Activated B cell treated with CpG ODN at 0.5 μM for 24 hours (primary cell): ENCODE measurements at places on chromosomes 3 and 15. TPM values are rescaled to one million over a fixed set of nuclear protein-coding genes. Genes with fewer than 3 reads are reported as not detected.
A peak's percentile ranks its signal among the peaks of the same experiment; 100 is the strongest.

- H3K36me3 ChIP-seq = peaks cover 2% of the 10 kb centered on the region
- H3K27me3 ChIP-seq = no peaks in the 10 kb centered on the region
- H3K4me3 ChIP-seq = no peak overlapping the region
- no peak overlapping the region for H3K27ac ChIP-seq
Measured at GRCh38 chr3:125221831-125222230, 9.3 kb upstream of the SLC12A8 start.

DNA sequence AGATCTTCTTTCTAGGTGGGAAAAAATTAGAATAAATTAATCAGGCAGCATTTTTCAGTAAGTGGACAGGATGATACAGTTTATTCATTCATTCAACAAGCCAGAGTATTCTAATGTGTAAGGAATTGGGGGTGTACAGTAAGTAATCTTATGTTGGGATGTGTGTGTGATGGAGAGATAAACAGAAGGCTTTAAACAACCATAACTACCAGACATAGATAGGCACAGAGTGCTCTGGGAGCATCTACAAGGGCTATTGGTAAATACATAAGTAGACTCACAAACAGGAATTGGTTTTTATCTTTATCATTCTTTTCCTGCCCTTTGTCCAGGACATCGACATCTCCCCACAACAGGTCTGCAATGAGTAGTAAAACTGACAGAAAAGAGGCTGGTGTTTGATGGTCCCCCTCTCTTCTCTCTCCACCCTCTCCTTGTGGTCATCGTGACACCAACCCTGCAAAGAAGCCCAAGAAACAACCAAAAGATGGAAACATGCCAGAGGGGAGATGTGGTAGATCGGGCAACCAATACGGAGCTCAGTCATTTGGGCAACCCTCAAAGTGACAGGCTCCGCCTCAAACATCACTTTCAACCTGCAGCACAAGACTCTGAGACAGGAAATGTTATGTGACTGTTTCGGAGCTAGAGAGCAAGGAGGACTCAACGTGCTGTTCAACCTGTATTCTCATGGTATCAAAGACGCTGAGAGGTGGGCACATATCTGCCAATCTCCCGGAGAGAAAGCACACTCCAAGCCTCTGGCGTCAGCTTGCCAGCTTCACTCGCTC is 28.7 kb upstream of the B3GNT5 start:
- H3K36me3 ChIP-seq = no peaks in the 10 kb centered on the region
- no peak overlapping the region for H3K27ac ChIP-seq
- peaks cover 2% of the 10 kb centered on the region for H3K4me1 ChIP-seq
- peaks cover 16% of the 10 kb centered on the region for H3K27me3 ChIP-seq
- no peak for DNase-seq
- H3K4me3 ChIP-seq = no peak overlapping the region

DNA sequence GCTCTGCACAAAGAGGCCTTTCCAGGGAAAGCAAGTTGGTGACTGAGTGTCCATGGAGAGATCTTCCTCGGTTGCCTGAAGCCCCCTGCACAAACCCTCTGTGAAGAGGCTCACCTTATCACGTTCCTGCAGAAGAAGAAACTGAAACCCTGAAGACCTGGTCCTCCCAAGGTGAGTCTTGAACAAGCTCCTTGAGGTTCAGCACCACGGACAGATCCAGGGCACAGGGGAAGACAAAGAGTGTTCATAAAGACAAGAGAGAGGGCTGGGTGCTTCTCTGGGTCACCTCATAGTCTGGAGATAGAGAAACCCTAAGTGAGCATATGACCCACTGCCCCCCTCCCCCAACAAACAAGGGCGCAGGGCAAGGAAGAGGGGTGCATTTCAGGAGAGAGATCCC is 21.7 kb upstream of the TBC1D21 start:
- DNase-seq = no peak
- H3K36me3 ChIP-seq = no peaks in the 10 kb centered on the region
- peaks cover 18% of the 10 kb centered on the region for H3K27me3 ChIP-seq

DNA sequence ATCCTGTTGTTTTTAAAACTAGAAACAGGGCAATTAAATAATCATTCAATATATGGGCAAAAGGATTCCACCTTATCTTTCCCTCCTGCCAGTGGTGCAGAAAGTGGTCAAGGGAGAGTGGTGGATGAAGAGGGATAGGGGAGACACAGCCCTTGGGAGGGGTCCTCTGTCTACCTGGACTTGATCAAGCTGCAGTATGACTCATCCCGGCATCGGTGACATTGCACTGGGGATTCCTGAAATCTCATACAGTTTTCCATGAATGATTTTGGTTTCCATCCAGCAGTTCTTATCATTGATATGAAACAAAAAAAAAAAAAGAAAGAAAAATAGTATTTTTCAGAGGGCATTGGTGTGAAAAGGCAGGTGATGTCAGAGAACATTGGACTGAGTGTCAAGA is 62.9 kb downstream of the CMTM8 start:
- H3K36me3 ChIP-seq = no peaks in the 10 kb centered on the region
- no peaks in the 10 kb centered on the region for H3K27me3 ChIP-seq
- no peak overlapping the region for H3K4me3 ChIP-seq
- H3K27ac ChIP-seq = no peak overlapping the region
- DNase-seq = no peak

GRCh38 chr3:194205675-194206133 is 69.8 kb downstream of the HES1 start:
- DNase-seq = no peak
- H3K27ac ChIP-seq = no peak overlapping the region
- peaks cover 26% of the 10 kb centered on the region for H3K4me1 ChIP-seq
- peaks cover 24% of the 10 kb centered on the region for H3K27me3 ChIP-seq
- no peaks in the 10 kb centered on the region for H3K36me3 ChIP-seq
- H3K4me3 ChIP-seq = peak overlapping the region; percentile 11

DNA sequence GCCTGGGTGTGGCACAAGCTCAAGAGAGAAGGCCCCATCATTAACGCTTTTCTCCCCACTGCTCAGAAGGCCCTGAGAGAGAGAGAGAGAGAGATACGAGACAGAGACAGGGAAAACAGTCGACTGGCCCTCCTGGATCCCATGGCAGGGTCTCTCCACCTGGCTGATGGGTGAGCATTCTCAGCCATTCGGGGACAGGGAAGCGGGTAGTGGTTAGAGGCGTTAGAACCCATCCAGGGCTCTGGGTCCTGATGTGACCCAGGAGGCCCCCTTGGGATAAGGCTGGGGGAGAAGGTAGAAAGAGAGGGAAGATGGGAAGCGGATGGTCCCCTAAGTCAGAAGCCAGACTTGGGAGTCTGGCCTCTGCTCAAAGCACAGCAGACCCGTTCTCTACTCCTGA is 7.9 kb downstream of the TGM5 start:
- H3K4me1 ChIP-seq = peaks cover 9% of the 10 kb centered on the region
- H3K4me3 ChIP-seq = no peak overlapping the region
- no peak overlapping the region for H3K27ac ChIP-seq
- no peaks in the 10 kb centered on the region for H3K27me3 ChIP-seq

- H3K4me1 ChIP-seq = no peaks in the 10 kb centered on the region
- H3K36me3 ChIP-seq = no peaks in the 10 kb centered on the region
- H3K4me3 ChIP-seq = no peak overlapping the region
- no peak for DNase-seq
- no peaks in the 10 kb centered on the region for H3K27me3 ChIP-seq
- no peak overlapping the region for H3K27ac ChIP-seq
Measured at GRCh38 chr15:100191161-100191560, 150.6 kb downstream of the ADAMTS17 start.

DNA sequence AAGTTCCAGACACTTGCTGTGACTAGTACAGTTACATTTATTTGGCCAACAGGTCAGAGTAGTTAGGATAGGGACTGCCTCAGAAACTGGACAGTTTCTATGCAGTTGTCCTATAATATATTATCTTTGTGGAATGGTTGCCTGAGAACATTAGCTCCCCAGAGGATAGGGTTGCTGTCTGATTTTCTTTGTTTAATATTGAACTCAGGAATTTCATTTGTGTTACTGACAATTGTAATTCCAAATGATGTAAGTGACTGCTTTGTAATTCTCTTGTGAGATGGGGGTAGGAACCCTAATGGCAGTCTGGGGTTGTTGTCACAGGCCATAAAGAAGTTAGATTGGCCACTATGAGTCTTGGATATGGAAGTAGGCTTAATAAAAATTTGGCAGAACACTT is 2.2 kb downstream of the NXPE3 start:
- no peaks in the 10 kb centered on the region for H3K27me3 ChIP-seq
- peaks cover 35% of the 10 kb centered on the region for H3K4me1 ChIP-seq
- H3K27ac ChIP-seq = no peak overlapping the region
- H3K4me3 ChIP-seq = peak overlapping the region; percentile 46
- H3K36me3 ChIP-seq = peaks cover 41% of the 10 kb centered on the region

The SEMA3G gene
- not detected in 2 replicates for total RNA-seq

The RAMAC gene
- 23.4 and 24.7 TPM in 2 replicates for total RNA-seq

The ISLR2 gene
- not detected in 2 replicates for total RNA-seq

The C2CD4A gene
- total RNA-seq = not detected in 2 replicates

The CRTAP gene
- total RNA-seq = 36.5 and 36.6 TPM in 2 replicates

The CLDN18 gene
- not detected in 2 replicates for total RNA-seq

The CORO2B gene
- total RNA-seq = 0.64 and 1.0 TPM in 2 replicates

The ZNF620 gene
- total RNA-seq = 3.6 and 4.0 TPM in 2 replicates
